Tibial nerve (tissue), 4 donors: ENCODE measurements at places on chromosomes 4 and X. TPM values are rescaled to one million over a fixed set of nuclear protein-coding genes. Genes with fewer than 3 reads are reported as not detected.

Gene BGN
- 103 TPM for total RNA-seq

GRCh38 chr4:122772311-122772710, 39.8 kb downstream of the BBS12 start:
- no peak overlapping the region for H3K27ac ChIP-seq
- H3K4me1 ChIP-seq, result no peaks in the 10 kb centered on the region
- no peak for DNase-seq
- H3K27me3 ChIP-seq, result no peaks in the 10 kb centered on the region

DNA sequence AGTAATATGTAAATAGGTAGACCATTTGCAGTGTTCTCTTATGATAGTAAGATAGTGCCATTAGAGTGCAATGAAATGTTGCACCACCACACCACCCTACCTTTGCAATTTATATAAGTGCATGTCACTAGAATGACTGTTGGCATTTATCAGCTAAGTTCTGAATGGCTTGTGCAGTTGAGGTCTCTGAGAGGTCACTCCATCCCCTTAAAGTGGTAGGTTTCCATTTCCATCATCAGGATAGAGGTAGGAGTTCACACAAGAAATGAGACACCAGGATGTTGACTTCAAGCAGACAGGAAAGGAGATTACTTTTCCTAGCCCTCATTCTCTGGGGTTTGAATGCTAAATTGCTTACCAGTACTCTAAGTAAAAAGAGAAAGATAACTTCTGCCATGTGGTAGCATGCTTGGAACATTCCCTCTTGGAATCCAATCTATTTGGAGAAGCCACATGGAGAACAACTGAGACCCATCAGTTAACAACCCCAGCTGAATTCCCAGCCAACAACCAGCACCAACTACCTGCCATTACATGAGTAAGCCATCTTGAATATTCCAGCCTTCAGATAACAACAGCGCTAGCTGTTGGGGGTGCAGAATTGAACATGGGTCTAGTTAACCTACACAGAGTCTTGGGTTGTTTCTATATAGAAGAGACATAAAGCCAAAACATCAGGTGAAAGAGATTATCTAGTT, 6.7 kb upstream of the LRBA start:
- DNase-seq, result no peak
- no peaks in the 10 kb centered on the region for H3K36me3 ChIP-seq
- no peak overlapping the region for H3K4me3 ChIP-seq
- H3K27ac ChIP-seq, result no peak overlapping the region

- no peaks in the 10 kb centered on the region for H3K36me3 ChIP-seq
- no peaks in the 10 kb centered on the region for H3K27me3 ChIP-seq
- no peak for DNase-seq
- no peak overlapping the region for H3K27ac ChIP-seq
- no peaks in the 10 kb centered on the region for H3K4me1 ChIP-seq
- H3K4me3 ChIP-seq, result no peak overlapping the region
These were observed 38.4 kb downstream of the PLAC1 start for GRCh38 chrX:134619838-134620237.

Gene POF1B
- 0.44 TPM for total RNA-seq

Gene RIPPLY1
- total RNA-seq, result not detected

Gene PPARGC1A
- total RNA-seq, result 4.6 TPM

DNA sequence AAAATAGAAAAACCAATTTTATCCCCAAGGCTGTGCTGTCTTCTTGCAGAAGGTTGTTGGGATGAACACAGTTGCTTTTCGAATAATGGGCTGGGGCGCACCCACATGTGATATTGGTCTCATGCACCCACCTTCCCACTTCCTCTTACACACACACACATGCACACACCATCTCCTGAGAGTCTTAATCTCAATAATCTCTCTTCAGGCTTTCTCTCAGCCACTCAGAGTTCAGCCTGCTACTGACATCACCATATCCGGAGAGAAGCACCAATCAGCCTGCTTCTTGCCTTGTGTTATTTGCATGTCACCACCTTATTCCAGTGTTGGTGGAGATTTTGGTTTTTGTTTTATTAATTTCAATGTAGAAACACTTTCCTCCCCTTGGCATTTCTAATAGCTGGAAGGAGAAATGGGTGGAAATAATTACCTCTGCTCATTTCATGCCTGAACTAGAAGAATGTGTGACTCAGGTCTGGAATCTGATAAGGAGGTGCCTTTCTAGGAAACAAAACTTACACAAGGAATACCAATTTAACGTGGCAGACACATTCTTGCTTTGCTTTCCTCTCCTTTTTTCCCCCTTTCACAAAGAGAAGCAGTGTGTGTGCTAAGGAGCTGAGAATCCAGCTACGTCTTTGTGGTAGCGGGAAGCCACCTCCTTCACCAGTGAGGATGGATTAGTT, 400.2 kb downstream of the MID1IP1 start:
- no peaks in the 10 kb centered on the region for H3K27me3 ChIP-seq
- H3K36me3 ChIP-seq, result no peaks in the 10 kb centered on the region
- no peak overlapping the region for H3K4me3 ChIP-seq
- DNase-seq, result no peak
- no peaks in the 10 kb centered on the region for H3K4me1 ChIP-seq

GRCh38 chr4:45119376-45119775, 393.0 kb upstream of the GNPDA2 start:
- no peaks in the 10 kb centered on the region for H3K4me1 ChIP-seq
- no peak overlapping the region for H3K27ac ChIP-seq
- H3K4me3 ChIP-seq, result no peak overlapping the region
- H3K27me3 ChIP-seq, result no peaks in the 10 kb centered on the region

GRCh38 chr4:103067841-103068547, 8.6 kb downstream of the SLC9B2 start:
- H3K27ac ChIP-seq, result no peak overlapping the region
- no peaks in the 10 kb centered on the region for H3K27me3 ChIP-seq
- no peaks in the 10 kb centered on the region for H3K4me1 ChIP-seq
- DNase-seq, result no peak
- no peaks in the 10 kb centered on the region for H3K36me3 ChIP-seq
- H3K4me3 ChIP-seq, result no peak overlapping the region

- peak overlapping the region; percentile 61 for H3K4me3 ChIP-seq
- no peak for DNase-seq
- H3K36me3 ChIP-seq, result no peaks in the 10 kb centered on the region
- H3K4me1 ChIP-seq, result peaks cover 24% of the 10 kb centered on the region
These were observed 685 bp upstream of the NDNF start for GRCh38 chr4:121073004-121073435.

Gene RHOH
- 0.30 TPM for total RNA-seq

DNA sequence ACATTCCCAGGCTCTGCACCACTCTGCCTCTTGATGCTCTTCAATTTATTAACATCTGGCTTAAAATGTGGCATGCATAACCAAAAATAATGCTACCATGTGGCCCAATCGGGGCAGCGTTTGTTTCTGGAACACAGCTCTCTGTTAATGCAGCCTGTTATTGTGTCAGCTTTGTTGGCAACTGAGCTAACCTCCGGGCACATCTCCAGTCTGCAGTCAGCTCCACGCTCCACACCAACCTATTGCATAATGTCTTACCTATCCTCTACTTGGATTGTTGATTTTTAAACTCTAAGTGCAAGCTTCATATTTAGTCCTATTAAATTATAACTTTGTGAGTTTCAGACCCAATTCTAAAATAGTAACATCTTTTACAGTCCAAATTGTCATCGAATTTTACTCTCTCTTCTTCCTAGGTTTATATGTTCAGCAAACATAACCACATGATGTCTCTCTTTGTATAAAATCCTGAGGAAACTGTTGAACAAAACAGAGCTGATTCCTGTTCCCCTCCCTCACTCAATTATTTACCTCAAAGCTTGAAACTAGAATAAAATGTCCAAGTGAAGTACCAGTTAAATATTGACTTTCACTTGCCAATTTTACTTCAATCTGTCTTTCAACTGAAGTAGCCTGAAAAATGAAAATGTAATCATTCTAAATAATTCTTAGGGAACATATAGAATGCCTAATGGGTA, 92.2 kb upstream of the RAPGEF2 start:
- H3K27ac ChIP-seq, result no peak overlapping the region
- H3K4me1 ChIP-seq, result no peaks in the 10 kb centered on the region
- no peaks in the 10 kb centered on the region for H3K36me3 ChIP-seq
- H3K4me3 ChIP-seq, result no peak overlapping the region

- no peak for DNase-seq
- H3K4me3 ChIP-seq, result no peak overlapping the region
- no peaks in the 10 kb centered on the region for H3K4me1 ChIP-seq
- H3K27me3 ChIP-seq, result no peaks in the 10 kb centered on the region
- no peak overlapping the region for H3K27ac ChIP-seq
These were observed 124.5 kb upstream of the CASK start for GRCh38 chrX:42047886-42048285.

DNA sequence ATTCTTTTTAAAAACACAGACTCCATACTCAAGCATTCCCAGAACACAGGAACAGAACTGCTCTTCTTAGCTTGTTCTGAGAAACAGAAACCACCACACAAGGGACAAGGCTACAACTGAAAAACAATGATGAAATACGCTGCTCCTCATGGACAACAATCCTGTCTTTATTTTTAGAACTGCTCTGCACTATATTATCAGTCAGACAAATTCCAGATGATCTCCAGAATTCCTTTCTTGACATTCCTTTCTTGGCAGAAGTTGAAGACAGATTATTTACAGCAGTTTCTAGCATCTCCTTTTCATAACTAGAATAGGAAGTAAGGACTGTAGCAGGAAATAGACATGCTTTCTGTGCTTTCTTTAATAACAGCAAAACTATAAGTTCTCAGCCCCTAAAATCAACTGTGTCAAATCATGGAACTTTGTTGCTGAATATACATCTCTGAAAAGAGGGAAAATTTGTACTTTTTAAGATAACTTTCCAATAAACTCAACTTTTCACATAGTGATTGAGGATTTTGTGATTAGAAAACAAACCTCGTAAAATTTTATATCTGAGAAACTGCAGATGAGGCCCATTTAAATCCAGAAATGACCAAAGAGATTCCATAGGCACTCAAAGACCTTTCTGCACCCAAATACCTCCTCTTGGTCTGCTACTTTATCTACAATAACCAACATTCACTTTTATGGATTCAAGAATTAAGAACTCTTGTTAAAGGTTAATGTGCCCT, 35.9 kb downstream of the ANTXR2 start:
- no peak for DNase-seq
- H3K27me3 ChIP-seq, result no peaks in the 10 kb centered on the region
- H3K27ac ChIP-seq, result peak overlapping the region; percentile 74

Gene CT47B1
- not detected for total RNA-seq

Gene TEX11
- total RNA-seq, result not detected
